Stimulated activated effector memory CD8-positive, alpha-beta T cell treated with anti-CD3 and anti-CD28 coated beads, Interleukin-12 subunit alpha, Interleukin-12 subunit beta, amount 100 ng/mL, for 72 hours (primary cell): ENCODE measurements at places on chromosomes 6 and 20.

- peak; percentile 75 for DNase-seq
These were observed 1.2 kb upstream of the MAFB start for GRCh38 chr20:40689943-40690835.

DNA sequence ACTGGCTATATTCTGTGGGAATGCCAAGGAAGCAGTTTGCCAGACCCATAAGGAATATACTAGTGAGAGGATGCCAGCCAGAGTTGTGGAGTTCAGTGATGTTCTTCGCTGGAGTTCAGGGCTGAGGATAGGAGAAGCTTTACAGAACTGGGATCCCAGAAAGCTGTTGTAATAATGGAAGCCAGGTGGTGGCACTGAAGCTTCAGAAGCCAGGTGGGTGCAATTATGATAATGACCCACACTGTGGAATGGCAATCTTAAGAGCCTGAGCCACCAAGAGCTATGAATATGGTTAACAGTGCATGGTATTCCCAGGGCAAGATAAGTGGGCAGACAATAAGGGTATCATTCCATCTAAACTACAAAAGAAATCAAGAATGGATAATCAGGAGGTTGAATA is 25.1 kb upstream of the ENPP1 start:
- no peak for DNase-seq

DNA sequence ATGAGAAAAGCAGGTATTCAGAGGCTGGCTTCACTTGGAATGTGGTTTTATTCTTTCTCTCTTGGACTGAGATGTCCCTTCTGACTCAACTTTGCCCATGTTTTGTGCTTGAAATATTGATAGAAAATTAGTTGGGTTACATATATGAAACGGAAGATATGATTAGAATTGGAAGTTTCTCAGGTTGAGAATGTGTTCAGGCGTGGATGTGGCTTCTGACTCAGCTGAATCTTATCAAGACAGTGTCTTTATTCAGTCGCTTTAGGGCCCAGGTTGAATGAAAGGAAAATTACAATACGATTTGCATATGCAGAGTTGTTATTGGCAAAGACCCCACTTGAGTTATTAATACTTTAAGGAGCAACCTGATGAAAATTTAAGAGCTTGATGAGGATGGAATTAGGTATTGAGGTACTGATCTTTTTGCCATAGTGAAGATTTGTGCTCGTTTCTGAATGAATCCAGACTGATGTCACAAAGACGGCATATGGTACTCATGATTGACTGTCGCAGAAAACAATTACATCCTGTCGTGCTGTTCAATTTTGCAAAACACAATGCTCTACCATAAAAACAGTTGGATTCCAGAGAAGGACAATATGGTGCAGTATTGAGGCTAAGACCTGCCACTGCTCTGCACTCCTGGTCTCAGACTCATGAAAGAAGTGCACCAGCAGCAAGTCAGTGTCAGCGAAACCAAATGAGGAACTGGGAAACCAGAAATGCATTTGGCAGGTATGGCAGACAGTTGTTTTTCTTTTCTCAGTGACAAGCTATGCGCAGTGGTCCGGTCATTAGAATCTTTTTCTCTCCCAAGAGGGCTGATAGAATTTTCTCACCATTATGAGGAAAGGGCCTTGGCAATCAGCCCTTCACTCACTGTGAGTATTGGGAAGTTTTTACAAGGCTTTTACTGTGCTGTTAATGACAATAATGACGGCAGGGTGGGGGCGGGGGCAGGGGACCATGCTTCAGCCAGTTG is 158.3 kb downstream of the DOK5 start:
- DNase-seq, result no peak

GRCh38 chr6:43671801-43672690 is 15.5 kb downstream of the MRPS18A start:
- no peak for DNase-seq

GRCh38 chr6:159301277-159301676 is 132.1 kb downstream of the FNDC1 start:
- no peak for DNase-seq

- DNase-seq, result no peak
These were observed 120.1 kb downstream of the AIG1 start for GRCh38 chr6:143180826-143181225.

GRCh38 chr6:53294095-53294494 is 54.7 kb downstream of the ELOVL5 start:
- no peak for DNase-seq

DNA sequence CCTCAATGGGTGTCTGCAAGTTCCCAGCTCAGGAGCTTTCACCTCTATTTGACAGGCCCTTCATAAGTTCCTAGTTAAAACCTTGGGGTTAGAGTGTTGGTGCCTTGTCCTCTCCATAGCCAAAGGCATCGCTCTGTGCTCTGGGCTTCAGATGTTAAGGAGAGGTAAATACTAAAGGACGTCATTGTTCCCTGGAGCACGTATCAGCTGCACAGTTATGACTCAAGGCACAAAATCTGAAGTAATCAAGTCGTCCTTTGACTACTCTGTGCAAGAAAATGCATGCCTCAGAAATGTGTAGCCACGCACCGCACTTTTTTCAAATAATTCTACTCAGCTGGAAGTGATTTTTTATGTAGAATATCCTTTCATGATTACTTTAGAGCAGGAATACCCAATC is 240.8 kb upstream of the QKI start:
- DNase-seq, result no peak

DNA sequence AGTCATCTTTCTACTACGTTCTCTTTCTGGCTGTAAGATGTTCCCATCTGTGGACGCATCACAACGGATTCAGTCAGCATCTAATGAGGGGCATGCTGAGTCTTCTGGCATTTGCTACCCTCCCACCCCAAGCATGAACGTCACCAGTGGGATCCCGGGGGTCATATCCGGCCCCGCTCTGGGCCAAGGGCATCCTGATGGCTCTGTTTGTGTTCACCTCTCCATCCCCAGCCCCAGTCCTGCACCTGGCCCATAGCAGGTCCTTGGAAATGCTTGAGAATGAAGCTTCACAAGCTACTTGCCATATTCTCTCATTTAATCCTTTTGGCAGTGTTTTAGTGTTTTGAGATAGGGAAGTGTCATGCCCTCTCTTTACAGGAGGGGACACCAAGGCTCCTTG is 14.9 kb downstream of the APCDD1L start:
- DNase-seq, result no peak

DNA sequence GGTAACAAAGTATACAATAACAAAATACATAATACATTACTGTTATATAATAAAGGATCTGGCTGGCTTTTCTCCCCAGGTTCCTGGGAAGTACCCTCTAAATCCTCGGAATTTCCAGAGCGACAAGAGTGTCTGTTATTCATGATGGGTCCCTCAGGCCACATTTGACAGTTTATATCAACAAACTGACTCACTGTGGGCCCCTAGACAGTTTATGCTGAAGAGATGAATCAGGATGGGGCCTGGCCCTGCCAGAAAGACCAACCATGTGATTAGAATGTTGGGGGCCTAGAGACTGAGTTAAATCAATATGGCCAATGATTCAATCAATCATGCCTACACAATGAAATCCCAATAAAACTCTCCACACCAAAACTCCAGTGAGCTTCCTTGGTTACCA is 13.5 kb downstream of the USP45 start:
- no peak for DNase-seq

DNA sequence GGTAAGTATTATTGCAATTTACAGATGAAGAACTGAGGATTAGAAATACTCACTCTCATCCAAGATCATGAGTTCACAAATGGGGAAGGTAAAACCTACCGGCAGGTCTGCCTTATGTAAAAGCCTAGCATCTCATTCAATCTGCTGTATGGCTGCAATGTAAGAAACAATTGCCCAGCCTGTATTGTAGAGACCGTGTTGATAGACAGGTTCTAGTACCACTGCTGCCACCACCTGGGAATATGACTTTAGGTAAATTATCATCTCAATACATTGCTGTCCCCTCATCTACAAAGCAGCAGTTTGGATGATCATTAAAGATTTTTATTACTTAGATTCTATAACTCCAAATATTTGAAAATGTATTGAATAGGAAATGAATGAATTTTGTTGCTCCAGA is 23.3 kb upstream of the ARHGAP18 start:
- DNase-seq, result no peak

DNA sequence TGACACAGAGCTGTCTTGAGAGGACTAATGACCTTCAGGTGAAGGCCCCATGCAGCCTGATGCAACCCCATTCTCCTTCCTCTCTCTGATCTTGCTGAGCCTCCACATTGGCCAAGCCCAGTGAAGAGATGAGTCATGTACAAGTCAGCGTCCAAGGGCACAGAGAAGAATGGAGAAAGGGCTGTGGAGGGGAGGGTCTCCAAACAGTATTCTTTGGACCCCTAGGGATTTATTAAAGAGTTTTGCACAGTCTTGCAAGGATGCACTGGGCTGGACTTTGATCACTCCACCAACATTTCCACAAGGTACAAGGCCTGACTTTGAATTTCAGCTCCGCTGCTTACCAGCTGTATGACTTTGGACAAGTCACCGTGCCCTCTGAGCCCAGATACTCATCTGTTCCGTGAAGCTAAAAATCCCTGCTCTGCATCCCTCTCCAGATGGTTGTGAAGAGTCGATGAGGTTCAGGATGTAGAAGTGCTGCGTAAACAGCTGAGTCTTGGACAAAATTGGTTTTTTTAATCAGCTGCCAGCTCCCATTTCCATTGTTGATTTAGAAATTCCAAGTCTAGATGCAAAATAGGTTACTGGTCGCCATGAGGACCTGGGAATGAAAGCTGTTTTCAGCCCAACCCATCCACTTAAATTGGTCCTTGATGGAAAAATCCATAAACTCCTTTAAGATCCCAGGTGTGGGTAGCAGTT is 14.1 kb upstream of the KCNG1 start:
- DNase-seq, result no peak

DNA sequence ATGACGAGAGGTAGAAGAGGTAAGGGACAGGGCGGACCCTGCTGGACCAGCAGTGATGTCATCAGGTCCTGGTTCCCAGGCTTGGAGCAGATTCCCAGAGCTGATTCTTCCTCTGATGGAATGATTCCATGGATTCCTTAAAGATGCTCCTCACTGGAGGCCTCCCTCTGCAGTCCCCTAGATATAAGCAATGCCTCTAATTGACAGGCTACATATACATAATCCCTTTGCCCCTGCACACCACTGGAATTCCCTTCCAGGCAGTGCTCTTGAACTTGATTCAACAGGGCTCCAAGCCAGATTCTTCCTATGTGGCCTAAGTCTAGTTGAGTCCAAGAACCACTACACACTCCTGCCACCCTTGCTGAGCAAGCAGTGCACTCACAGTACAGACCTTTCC is 52.3 kb upstream of the L3MBTL3 start:
- DNase-seq, result no peak

DNA sequence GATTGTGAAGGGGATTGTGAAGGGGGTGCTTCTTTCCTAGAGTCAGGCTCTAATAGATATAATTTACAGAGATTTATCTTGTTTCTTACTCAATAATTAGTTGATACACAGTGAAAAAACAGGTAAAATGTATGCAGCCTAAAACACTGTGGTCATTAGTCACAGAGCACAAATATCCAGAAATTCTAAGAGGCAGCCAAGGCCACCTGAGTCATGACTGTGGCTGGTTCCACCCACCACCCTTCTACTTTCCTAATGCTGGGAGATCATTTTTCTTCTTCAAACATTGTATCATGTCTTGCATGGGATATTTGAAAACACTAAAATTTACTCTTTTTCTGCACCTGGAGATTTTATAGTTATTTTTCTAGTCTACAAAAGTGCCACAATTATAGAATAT is 181.6 kb downstream of the OTOR start:
- no peak for DNase-seq

DNA sequence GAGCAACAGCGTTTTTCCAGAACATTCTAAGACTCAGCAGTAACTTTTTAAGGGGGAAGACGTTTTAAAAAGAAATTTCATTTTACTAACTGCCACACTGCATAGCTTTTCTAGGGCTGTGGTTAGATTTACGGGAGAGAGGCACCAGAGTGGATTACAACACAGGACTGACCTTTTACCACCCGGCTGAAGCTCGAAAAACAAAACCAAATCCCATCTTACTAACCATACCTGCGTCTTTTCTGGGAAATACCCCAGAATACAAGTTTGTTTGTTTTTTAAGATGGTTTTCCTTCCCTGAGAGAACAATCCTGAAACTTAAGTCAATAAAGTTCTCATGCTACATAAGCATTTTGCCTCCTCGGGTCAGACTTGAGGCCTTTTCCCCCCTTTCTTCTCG is 209.3 kb upstream of the SOX4 start:
- no peak for DNase-seq

DNA sequence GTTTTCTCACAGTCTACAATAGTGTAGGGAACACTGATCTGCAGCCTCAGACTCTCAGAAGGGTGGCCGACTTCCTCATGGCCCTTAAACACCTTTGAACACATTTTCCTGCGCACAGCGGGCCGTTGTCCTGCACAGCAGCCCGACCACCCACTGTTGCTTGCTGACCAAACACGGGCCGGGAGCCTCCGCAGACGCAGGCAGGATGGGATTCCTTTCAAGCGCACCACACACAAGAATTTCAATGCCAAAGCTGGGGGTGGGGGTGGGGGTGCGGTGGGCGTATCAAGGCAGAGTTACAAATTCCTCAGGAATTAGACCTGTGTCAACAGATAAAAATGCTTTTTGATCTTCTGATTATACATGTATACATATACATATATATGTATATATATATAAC is 74.5 kb downstream of the HUS1B start:
- DNase-seq, result no peak

DNA sequence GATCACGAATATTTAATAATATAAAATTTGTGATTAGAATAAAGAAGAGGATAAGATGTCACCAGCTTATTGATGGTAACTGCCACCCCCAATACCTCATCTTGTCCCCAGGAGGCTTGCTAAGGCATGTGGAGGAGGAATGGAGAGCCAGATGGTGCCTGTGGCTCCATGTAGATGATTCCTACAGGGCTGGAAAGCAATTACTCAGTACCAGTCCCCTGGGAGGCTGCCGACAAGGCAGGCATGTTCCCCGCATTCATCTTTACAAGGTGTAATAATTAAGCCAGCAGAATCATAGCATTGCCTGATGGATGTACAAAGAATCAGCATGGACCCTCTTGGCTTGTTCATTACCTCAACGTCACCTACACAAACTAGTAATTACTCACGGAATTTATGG is 155.3 kb downstream of the PLCB1 start:
- DNase-seq, result no peak

- no peak for DNase-seq
These were observed 58.7 kb downstream of the SNX5 start for GRCh38 chr20:17909869-17910321.

DNA sequence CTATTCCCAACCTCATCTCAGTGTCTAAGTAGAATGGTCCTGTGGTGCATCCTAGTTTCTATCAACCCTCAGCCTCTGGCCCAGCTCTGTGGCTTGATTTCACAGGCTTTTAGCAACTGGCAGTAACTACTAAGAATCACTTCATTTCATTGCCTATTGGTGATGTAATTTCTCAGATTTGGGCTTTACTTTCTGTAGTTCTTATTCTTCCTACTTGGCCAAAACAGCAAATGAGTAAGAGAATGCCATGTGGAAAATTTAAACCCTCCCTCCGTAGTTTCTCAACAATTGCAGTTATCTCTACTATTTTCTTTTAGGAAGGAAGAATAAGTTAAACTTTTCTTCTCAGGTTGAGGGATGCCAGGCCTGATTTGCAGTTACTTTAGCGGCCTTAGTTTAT is 387.3 kb downstream of the CDKAL1 start:
- no peak for DNase-seq
